Amniotic stem cell (primary cell): ENCODE measurements at places on chromosomes 4 and X.

GRCh38 chr4:140136509-140136908 lies 17.5 kb downstream of the MAML3 start:
- DNase-seq: no peak

GRCh38 chr4:180542445-180543100 lies 1700.6 kb upstream of the TENM3 start:
- peak; percentile 37 for DNase-seq

DNA sequence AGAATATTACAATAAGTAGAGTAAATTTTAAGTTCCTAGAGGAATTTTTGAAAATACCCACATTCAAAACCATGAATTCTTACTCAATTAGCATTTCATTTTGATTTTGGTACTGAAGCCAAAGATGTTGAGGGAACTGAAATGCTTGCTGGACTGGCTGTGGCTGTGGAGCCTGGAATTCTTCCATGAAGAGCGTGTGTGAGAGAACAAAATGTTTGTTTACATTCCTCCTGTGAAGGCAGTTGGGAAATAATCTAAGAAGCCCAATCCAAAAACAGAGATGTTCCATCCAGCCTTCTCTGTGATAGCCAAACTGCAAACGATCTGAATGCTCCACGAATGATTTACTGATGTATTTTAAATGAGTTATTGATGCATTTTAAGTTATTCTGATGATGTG lies 3.8 kb upstream of the ADH1B start:
- DNase-seq: peak; percentile 25

DNA sequence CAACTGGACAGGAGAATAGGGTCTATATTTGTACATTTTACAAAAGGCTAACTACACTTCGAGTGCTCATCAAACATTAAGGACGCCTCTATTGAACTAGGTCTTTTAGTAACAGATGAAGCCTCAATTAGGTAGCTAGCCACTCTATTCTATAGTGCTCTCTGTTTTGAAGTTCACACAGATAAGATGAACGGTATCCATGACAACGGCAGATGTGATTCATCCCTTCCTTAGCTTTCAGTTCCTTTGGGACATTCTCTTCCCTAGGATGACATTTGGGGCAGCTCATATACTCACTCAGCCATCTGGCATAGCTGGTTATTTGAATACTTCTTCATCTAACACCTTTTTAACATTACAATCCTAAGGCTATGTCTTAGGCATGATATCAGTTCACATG lies 62.4 kb upstream of the WDFY3 start:
- DNase-seq: no peak

DNA sequence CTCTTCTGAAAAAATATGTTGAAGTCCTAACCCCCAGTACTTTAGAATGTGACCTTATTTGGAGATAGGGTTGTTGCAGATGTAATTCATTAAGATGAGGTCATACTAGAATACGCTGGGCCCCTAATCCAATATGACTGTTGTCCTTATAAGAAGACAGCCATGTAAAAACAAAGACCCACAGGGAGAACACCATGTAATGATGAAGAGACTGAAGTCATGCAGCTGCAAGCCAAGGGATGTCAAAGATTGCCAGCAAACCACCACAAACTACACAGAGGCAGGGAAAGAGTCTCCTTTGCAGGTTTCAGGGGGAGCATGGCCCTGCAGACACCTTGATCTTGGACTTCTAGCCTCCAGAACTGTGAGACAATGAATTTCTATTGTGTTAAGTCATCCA lies 37.4 kb downstream of the CXorf58 start:
- DNase-seq: no peak

- no peak for DNase-seq
These were observed 333.0 kb downstream of the ADGRL3 start for GRCh38 chr4:61533140-61533539.

DNA sequence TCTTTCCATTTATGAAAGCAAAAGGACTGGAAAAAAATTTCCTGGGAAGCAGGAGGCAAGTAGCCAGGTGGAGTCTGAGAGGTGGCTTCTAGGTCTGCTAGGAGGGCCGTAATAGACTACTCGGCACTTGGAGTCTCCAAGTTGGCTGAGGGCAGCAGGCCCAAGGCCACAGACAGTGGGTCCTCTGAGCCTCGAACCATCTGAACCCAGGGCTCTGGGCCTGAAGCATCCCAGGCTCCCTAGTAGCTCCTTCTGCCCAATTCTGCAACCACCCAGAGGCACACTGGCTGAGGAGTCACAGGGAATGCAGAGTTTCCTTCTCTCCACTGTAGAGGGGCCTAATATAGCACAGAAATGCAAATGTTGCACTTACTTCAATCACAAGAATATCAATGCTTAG lies 19.8 kb downstream of the TKTL1 start:
- DNase-seq: no peak

DNA sequence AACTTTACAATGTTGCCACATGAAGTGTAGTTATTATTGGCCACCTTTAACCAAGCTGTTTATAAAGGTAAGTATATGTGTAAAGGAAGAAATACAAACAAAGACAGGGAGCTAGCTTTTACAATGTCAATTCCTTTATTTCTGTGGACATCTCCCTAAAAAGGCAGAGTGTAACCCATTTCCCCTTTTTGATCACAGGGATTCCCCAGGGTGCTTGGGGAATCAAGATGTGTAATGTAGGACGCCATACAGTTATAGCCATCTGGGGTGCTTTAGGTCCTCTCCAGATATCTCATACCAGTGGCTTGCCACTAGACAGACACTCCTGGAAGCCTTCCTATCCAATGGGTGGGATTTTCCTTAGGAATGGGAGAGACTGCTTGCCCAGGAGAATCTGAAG lies 4.2 kb upstream of the CUL4B start:
- no peak for DNase-seq

- no peak for DNase-seq
These were observed 1.2 kb upstream of the TMSB4X start for GRCh38 chrX:12973561-12974304.

DNA sequence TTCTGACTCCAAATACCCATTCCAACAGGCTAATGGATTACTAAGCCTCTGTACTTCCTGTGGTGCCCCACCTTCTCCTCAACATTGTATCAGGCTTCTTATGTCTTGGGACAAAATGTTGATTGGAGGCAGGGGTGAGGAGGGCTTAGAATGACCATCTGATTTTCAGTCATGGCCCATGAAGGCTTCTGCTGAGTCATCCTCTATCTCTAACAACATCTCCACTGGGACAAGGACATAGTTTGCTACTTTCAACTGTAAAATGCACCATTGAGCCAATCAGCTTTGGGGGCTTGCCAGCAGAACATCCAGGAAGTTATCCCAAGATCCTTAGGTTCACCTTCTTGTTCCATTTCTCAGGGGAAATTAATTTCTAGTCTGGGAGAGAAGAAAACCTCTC lies 29.5 kb downstream of the MAGEB17 start:
- DNase-seq: no peak

- no peak for DNase-seq
These were observed 125.5 kb upstream of the ARMCX2 start for GRCh38 chrX:101785142-101785541.

- no peak for DNase-seq
These were observed 52.8 kb upstream of the CBR4 start for GRCh38 chr4:169062897-169063244.

DNA sequence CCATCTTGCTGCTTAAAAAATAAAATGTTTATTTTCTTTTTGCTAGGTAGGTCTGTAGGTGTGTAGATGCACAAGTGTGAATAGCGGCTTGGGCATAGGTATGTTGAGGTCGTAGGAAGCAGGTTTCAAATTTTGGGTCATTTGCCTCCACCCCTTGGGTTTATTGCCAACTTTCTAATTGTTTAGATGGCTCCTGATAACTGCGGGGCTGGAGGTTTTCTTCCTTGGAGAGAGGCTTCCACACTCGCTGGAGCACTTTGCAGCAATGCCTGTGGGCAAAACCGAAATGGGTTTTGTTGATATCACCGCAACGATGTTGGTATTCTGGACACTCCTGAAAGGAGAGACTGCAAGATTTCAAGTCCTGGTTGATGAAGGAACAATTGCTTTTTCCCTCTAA lies 3.9 kb upstream of the POU4F2 start:
- no peak for DNase-seq

GRCh38 chr4:98711526-98711925 lies 53.1 kb upstream of the TSPAN5 start:
- DNase-seq: no peak

DNA sequence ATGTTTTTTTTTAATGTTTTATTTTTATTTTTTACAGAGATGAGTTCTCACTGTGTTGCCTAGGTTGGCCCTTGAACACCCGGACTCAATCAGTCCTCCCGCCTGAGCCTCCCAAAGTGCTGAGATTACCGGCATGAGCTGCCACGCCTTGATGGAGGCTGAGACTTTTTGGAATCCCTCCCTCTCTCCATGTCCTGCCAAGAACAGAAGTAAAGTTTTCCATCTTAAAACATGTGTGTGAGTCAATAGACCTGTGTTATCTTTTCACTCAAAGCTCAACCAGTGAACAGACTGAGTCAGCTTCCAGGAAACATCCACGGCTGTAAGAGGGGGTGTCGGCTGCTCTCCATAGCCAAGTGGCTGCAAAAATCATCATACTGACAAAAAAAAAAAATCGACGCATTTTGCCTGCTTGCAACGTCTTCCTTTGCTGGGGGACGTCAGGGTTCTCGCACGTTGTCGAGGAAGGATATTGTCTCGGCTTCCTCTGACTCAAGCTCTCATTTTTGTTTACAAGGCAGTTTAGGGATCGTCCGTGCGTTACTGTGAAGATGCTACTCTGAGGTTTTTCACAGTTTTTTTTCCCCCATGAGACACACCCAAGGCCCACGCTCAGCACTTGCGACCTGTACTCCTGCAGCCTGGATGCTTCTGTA lies 10.0 kb upstream of the ASMTL start:
- DNase-seq: peak; percentile 16

GRCh38 chr4:81486502-81486901 lies 14.8 kb upstream of the RASGEF1B start:
- DNase-seq: no peak

GRCh38 chrX:20355187-20355586 lies 88.5 kb upstream of the RPS6KA3 start:
- no peak for DNase-seq

DNA sequence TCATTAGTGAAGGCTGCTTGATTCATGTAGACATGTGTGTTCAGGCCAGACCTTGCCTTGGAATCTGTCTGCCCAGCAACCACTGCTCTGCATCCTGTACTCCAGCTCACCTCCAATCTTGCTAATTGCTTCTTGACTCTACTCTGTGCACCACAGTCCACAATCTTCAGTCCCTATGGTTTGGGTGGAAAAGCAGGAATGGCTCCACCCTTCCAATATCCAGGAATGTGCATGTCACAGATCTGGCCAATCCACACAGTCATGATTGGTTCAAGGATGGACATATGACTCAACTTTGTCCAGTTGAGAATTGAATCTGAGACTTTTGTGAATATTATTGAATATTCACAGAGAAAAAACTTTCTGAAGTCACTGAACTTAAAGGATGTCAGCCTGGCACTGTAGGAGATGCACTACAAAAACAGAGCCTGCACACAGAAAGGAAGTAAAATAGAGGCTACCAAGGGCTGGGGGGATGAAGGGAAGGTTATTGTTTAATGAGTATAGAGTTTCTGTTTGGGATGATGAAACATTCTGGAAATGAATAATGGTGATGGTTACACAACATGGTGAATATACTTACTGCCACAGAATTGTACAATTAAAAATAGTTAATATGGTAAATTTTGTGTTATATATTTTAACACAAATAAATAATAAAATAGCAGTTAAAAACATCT lies 161.3 kb upstream of the USP38 start:
- no peak for DNase-seq

DNA sequence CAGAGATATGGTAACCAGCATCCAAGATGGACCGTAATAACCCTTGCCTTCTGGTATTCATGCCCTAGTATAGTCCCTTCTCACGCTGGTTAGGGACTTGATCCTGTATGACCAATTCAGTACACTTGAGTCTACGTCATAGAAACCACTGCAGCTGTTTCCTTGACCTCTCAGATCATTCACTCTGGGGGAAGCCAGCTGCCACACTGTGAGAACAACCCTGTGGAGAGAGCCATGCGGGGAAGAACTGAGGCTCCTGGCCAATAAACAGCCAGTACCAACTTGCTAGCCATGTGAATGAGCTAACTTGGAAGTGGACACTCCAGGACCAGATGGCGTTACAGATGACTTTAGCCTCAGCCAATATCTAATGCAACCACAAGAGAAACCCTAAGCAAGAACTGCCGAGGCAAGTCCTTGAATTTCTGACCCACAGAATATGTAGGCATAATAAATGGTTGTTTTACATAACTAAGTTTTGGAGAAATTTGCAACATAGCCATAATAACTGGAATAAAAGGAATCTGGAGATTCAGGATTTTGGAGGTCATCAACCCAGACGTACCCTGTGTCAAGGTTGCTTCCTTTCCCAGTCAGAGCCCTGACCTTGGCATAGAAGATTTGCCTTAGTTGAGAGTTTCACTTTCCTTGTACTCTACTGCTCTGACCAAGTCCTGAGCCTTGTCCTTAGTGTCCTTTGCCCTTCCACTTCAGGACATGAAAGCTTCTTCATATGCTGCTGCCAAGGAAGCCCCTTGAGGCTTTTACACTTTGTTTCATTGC lies 87.3 kb upstream of the ZNF81 start:
- DNase-seq: no peak

- no peak for DNase-seq
These were observed 756.1 kb downstream of the SH3BGRL start for GRCh38 chrX:81957900-81958545.

DNA sequence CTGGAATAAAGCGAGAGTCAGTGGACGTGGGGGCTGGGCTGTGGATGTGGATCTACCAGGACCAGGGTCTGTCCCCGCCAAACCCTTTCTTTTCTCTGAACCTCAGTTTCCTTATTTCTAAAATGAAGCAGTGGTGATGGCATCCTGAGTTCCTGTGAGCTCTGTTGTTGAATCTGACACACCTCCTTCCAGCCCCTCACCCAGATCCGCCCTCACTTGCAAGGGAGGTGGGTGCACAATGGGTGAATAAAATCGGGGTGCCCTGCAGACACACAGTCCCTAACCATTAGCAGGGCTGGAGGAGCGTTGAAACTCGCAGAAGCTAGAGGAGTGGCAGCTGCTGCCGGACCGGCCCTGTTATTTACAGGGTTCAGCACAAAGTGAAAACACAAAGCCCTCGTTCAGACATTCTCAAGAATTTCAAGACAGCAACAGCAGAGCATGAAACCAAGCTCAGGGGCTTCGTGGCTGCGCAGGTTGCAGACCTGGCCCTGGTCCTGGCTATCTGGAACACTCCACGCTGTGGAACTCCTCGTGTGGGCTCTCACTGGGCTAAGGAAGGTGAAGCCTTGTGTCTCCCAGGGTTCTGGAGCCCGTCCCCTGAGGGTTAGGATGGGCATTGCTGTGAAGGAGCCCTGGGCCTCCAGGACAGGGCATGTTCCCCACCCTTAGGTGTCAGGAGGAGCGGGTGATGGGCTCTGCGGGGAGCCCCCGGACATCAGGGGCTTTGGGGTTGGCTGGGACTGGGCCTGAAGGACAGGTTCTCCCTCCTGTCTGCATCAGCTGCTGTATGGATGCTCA lies 42.9 kb downstream of the PSAPL1 start:
- DNase-seq: no peak

GRCh38 chr4:4217113-4217512 lies 9.6 kb downstream of the OTOP1 start:
- DNase-seq: no peak

DNA sequence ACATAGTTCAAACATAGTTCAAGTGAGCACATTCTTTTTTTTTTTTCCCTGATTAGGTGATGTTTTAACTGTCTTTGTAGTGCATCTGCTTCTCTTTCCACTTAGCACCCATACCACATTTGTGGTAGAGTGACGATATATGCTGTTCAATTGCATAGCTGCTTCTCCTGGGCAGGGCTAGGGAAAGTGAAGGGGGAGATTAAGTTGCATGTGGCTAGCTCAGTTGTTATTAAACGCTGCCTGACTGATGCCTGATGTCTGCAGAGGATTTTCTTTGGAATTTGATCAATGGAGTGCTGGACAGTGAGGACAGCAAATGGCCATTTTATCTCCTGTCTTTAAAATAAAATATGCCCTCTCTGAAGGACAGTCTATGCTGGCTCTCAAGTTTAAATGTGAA lies 63.7 kb downstream of the ANK2 start:
- no peak for DNase-seq
